RCC 7860 (cell line): ENCODE measurements at places on chromosomes 4 and X.

- no peak for DNase-seq
Measured at GRCh38 chrX:17774053-17774452, 36.8 kb downstream of the SCML1 start.

DNA sequence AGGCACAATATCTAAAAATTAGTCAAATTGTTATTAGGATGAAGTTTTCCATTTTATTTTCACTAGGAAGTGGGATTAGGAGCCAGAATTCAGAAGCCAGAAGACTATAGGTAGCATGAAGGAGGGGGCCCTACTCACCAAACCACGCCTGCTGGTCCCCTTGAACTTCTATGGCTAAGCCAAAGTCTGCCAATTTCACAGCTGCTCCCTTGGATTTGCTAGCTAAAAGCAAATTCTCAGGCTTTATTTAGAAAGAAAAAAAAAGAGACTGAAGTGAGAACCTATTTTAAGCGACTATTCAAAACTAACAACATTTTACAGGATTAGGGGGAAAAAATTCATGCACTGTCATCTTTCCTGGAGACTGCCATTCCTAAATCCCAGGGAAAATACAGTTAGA lies 224.3 kb downstream of the CAMK2D start:
- DNase-seq: no peak

GRCh38 chrX:68090266-68090665 lies 343.0 kb downstream of the OPHN1 start:
- DNase-seq: no peak

- no peak for DNase-seq
Measured at GRCh38 chr4:52369649-52370048, 289.5 kb downstream of the USP46 start.

DNA sequence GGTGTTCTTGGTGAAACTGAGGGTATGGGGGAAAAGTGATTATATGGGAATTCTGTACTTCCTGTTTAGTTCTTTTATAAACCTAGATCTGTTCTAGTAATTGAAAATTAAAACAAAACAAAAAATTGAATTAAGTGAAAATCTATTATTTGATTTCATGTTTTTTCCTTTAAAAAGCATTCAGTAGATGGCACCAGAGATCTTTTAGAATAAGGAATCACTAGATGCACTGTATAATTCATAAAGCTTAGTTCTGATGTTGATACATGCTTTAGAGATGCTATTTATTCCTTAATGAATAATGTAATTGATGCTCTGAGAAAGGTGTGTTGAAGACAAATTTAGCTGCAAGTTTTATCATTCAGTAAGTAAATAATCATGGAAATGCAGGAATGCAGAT lies 87.3 kb downstream of the LCORL start:
- DNase-seq: no peak

DNA sequence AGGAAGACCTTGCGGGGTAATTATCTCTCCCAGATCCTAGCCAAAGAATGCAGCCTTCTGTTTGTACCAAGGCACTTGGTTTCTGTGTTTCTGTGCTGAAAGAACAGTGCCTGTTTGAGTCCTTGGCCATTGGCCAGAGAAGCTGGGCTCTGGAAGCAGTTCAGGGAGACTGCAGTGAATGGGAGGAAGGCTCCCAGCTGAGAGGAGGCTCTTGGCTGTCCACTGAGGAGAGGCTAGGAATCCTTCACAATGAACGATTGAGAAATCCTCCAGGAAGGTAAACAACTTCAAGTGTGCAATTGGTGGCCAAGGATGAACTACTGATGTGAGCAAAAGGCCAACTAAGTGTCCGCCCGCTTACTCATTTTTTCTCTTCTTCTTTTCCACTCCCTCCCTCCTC lies 61.3 kb downstream of the HS3ST1 start:
- DNase-seq: no peak

DNA sequence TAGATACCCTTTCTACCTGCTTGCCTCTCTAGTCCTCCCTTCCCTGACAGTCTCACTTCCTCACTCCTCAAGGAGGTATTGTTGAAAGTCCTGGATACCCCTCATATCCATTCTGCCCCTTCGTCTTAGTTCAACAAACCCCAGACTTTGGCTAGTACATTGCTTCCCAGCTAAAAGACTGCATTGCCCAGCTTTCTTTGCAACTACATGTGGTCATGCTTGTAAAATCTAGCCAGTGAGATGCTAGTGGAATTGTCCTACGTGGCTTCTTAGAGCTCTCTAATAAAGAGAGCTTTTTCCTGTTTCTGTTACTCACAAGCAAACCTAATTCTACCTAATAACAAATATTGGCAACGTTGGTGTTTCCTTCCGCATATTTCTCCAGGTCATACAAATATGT lies 237.9 kb upstream of the PSAPL1 start:
- no peak for DNase-seq

- DNase-seq: no peak
Measured at GRCh38 chr4:114116861-114117260, 137.4 kb upstream of the ARSJ start.

GRCh38 chrX:8971116-8971515 lies 62.8 kb downstream of the FAM9B start:
- DNase-seq: peak; percentile 27

DNA sequence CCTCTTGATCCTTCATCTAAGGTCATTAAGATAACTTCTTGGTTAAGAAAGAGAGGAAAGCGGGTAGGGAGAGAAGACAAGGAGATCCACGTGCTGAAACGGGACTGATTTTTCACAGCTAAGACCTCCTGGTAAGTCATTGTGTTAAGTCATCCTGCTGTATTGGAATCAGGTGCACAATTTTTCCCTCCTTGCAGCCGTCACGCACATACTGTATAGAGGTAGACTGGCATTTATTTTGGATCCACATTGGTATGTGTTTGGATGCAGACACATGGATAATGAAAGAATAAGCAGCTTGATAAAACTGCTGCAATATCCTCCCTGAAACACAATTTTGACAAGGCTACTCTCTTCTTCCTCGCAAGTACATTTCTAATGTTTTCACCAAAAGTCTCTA lies 60.1 kb upstream of the NAP1L5 start:
- DNase-seq: no peak

GRCh38 chr4:138052806-138053632 lies 189.1 kb downstream of the SLC7A11 start:
- DNase-seq: no peak

GRCh38 chr4:2082118-2082517 lies 23.0 kb downstream of the NAT8L start:
- DNase-seq: no peak

- no peak for DNase-seq
Measured at GRCh38 chrX:29913647-29914046, 301.7 kb upstream of the MAGEB2 start.

DNA sequence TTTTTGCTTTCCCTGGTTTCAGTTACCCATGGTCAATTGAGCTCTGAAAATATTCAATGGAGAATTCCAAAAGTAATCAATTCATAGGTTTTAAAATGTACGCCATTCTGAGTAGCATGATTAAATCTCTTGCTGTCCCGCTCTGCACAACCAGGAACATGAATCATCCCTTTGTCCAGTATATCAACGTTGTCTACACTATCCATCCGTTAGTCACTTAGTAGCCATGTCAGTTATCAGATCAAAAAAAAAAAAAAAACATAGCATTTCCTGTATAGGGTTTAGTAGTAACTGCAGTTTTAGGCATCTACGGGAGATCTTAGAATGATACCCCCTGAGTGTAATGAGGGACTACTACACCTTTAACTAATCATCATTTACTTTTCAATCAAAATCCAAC lies 15.1 kb downstream of the LAMP2 start:
- DNase-seq: peak; percentile 44

- no peak for DNase-seq
Measured at GRCh38 chr4:88744609-88745008, 47.0 kb upstream of the NAP1L5 start.

DNA sequence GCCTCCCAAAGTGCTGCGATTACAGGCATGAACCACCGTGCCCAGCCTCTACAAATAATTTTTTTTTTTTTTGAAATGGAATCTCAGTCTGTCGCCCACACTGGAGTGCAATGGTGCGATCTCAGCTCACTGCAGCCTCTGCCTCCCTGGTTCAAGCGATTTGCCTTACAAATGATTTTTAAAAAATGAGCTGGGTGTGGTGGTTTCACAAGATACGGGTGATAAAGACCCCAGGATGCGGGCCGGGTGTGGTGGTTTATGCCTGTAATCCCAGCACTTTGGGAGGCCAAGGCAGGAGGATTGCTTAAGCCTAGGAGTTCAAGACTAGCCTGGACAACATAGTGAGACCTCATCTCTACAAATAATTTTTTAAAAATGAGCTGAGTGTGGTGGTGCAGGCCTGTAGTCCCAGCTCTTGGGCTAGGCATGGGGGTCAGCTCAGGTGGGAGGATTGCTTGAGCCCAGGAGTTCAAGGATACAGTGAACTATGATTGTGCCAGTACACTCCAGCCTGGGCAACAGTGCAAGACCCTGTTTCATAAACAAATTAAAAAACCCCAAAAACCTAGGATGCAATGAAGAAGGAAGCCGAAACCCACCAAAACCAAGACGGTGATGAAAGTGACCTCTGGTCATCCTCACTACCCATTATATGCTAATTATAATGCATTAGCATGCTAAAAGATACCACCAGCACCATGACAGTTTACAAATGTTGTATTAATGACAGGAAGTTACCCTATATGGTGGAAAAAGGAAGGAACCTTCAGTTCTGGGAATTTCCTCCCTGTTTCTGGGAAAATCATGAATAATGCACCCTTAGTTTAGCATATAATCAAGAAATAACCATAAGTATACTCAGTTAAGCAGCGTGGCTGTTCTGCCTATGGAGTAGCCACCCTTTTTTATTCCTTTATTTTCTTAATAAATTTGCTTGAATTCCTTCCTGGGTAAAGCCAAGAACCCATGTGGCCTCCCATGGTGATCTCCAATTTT lies 27.7 kb downstream of the PDGFRA start:
- no peak for DNase-seq

GRCh38 chr4:81611221-81611620 lies 139.5 kb upstream of the RASGEF1B start:
- no peak for DNase-seq

GRCh38 chr4:157287445-157287844 lies 66.9 kb downstream of the GRIA2 start:
- no peak for DNase-seq

- DNase-seq: no peak
Measured at GRCh38 chr4:106687026-106687425, 318.4 kb upstream of the GIMD1 start.

DNA sequence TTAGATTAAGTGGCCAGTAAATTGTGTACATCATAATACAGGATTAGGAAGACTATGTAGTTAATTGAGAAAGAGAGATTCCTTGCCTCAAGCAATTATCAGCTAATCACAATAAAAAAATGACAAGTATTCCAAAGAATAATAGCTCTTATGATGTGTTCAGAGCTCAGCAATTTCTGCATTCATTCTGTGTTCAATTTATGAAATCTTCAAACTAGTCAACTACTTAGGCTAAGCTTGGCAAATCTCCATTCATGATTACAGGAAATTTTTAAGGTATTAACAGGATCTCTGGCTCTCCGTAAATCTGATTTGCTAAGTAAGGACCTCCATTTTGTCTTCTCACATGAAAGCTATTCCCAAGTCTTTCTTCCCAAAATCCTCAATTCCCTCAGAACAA lies 256.9 kb upstream of the TEX13A start:
- no peak for DNase-seq

- no peak for DNase-seq
Measured at GRCh38 chrX:118239178-118239870, 106.6 kb upstream of the WDR44 start.

- no peak for DNase-seq
Measured at GRCh38 chrX:77276742-77277141, 170.4 kb upstream of the FGF16 start.

DNA sequence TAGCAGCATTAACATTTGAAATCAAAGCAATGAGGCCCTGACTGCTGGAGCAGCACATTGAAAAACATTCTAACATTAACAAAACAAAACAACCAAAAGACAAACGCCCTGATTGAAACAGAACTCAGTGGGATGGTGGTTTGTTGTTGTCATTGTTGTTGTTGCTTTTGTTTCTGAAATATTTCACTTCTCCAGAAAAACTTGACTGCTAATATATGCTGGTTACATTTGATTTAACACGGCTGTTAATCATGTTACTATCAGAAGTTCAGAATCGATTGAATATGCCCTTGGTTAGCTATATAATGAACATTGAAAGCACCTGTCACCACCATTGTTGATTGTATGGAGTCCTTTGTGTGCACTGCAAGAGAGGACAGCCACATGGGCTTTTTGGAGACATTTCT lies 790.4 kb upstream of the GALNTL6 start:
- no peak for DNase-seq

GRCh38 chr4:17526695-17527477 lies 11.9 kb downstream of the CLRN2 start:
- DNase-seq: no peak

DNA sequence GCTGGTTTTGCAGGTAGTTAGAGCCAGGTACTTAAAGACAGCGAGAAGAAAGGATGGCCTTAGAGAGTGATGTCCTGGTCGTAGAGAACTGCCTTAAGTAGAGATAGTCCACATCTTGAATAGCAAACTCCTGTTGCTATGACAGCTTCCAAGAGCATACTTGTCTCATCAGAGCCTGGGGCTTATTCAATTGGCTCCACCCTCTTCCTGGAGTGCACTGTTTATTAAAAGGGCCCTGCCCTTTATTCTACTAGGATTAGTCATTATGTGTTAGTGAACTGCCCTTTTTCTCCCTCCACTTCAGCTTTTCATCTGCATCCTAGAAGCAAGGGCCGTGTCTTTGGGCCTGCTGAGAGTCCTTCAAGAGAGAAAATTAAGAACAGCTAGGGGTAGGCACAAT lies 94.5 kb upstream of the EOLA2 start:
- peak; percentile 48 for DNase-seq

GRCh38 chrX:17464194-17464593 lies 89.2 kb downstream of the NHS start:
- peak; percentile 21 for DNase-seq

GRCh38 chr4:172708184-172708583 lies 460.4 kb upstream of the GALNT7 start:
- DNase-seq: no peak

- DNase-seq: no peak
Measured at GRCh38 chr4:81963763-81964020, 410.1 kb downstream of the HNRNPD start.

GRCh38 chr4:83548151-83548905 lies 12.4 kb downstream of the GPAT3 start:
- peak; percentile 95 for DNase-seq

DNA sequence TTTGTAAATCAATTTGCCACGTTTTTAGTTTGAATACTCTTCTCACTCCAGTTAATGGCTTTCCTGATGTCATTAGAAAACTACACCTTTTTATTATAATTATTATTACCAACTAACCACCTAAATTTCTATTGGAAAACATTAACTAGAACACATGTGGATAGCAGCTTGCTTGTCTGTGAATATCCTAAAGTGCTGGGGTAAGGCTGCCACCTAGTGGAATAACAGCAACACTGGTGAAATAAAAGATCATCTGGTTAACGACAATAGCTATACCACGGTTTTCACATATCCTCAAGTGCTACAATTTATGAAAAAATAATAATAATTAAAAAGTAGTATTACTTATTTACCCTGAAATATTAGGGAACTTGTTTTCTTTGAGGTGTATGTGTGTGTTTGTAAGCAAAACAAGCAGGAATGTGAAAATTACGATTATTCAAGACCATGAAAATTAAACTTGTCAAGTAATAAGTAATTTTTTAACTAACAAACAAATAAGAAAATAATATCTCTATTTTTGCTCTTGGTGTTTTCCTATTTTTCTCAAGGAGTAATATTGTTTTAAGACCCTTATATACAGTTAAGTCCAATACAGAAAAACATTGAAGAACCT lies 130.1 kb upstream of the TECRL start:
- peak; percentile 43 for DNase-seq
